ENCODE measurements at places on chromosomes 4 and X. TPM values are rescaled to one million over a fixed set of nuclear protein-coding genes. Genes with fewer than 3 reads are reported as not detected.
A peak's percentile ranks its signal among the peaks of the same experiment; 100 is the strongest.

- DNase-seq, result no peak
These were observed 243.0 kb downstream of the PALLD start for GRCh38 chr4:168739886-168740285.

DNA sequence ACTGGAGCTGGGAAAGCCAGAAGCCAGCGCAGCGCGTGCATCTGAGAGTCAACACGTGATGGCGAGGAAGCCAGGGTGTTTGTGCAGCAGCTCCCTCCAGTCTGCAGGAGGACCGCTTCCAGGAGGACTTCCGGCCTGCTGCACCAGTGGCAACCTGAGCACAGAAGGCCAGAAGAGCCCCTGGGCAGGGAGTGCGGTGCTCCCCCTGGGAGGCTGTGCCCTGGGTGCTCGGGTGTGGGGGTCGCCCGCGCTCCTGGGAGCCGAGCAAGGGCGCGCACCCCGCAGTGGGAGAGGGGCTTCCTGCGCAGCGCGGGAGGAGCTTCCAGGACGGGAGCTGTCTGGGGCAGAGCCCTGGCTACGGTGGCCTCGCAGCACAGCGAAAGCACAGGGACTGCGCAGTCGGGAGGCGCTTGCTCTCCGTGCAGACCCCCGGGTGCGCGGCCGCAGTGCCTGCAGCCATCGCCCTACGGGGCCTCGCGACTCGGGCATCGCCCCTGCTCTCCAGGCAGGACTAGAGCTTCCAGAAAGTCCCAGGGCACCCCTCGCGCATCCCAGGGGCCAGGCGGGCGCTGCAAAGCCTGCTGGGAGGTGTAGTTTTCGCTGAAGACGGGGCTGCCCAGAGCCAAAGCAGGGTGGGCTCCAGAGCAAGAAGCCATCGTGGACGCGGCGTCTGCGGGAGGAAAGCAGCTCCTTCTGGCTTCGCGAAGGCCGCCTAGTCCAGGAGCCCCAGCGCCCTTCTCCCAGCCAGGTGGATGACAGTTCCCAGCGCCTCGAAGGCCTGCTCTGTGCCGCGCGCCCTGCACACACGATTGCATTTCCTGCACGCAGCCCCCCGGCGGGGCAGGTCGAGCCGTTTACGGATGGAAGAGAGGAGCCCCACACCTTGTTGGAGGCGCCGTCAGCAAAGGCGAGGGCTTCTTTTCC, 24.1 kb upstream of the WFS1 start:
- DNase-seq, result no peak

The NPY1R gene
- total RNA-seq, result not detected

DNA sequence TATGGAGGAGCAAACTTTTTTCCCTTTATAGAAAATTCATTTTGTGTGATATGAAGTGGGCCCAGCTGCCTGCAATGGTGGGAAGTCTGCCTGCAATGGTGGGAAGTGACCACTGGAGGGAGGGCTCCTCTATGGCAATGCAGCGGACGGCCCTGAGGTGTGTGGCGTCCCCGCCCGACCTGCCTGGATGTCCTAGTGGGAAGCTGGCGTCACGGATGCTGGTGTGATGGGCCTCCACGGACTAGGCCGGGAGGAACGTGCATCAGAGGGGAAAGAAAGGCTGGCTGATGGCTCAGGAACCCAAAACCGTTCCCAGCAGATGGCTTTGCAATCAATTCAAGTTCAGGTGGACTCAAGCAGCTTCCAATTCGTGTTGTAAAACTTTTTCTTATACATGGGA, 177.9 kb downstream of the AFAP1 start:
- DNase-seq, result peak; percentile 75

- peak; percentile 52 for DNase-seq
These were observed 20.0 kb downstream of the DIAPH2 start for GRCh38 chrX:96704629-96705028.

DNA sequence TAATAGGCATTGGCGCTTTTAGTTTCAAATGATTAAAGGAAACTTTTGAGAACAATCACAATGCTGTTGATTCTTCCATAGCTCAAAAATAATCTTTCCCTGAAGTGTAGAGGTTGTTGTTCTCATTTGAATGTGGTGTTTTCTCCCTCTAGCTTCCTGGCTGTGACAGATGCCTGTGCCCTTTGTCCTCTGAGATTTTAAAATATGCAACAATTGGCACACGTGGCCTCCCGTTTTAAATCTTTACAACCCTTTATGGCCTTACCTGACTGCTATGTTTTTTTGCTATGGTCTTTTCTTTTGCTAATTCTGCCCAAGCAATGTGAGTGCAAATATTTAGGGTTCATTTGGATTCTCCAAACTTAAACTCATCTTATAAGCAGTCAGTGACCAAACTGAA, 22.9 kb upstream of the CASK start:
- DNase-seq, result no peak

DNA sequence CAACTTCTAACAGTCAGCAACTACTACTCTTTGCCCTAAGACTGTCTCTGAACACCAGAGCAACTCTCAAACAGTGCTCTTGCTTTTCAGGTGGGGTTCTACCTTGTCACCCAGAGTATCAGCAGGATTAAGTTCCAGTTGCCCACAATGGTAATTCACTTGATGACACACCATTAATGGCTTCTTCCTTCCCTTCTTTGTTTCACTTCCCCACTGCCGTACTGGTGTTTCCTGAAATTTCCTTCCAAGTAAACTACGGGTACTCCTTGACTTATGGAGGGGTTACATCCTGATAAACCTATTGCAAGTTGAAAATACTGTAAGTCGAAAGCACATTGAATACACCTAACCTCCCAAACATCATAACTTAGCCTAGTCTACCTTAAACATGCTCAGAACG, 36.6 kb upstream of the PDK3 start:
- DNase-seq, result no peak

- no peak for DNase-seq
These were observed at the start of gene MAB21L2 for GRCh38 chr4:150582146-150582872. Gene MAB21L2, plus strand, starts transcription at chr4:150582151. Its CDS starts 879 bp downstream, at chr4:150583030.

The CCKAR gene
- not detected for total RNA-seq

GRCh38 chr4:3807822-3808496, 41.8 kb downstream of the ADRA2C start:
- DNase-seq, result no peak

- no peak for DNase-seq
These were observed 180.0 kb downstream of the AFAP1 start for GRCh38 chr4:7759635-7760034.

The TMPRSS11F gene
- total RNA-seq, result not detected

Data from GM23248 (cell line).